ENCODE measurements at places on chromosomes 3 and 15.

GRCh38 chr3:23920151-23920655, 3.3 kb downstream of the RPL15 start:
- no peak for DNase-seq

- DNase-seq = peak; percentile 2
Measured at GRCh38 chr15:80660119-80660518, 35.0 kb upstream of the ABHD17C start.

DNA sequence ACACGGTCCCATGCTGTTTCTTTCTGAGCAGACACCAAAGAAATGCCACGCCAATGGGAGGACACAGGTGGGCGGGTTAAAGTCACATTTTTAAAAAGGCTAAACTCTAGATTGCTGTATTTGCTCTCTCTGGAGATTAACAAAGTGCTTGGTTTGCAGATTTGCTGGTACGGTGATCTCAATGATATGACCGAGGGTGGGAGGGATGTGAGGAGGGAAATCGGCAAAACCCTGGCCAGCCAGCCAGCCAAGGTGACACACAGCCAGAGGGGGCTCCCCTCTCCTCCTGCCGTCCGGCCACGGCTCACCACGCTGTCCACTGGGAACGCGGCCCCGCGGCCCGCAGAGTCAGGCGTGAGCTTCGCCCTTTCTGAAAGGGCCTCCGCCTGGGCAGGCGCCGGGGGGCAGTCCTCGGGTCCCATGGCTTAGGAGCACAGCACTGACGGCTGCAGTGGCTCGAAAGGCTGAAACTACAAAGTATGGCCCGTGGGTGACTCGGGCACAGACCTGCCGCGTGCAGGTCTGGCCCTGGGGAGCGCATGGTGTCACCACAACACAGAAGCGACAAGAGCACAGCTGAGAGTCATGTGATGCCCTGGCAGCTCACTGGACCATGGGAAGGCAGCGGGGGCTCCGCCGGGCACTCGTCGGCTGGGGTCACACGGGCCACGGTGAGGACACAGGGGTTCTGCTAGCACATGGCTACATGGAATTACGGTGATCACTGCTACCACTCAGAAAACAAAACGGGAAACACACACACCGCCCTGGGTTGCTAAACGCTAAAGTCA, 57.8 kb upstream of the RPL32 start:
- no peak for DNase-seq

GRCh38 chr3:45670436-45670835, 18.8 kb upstream of the SACM1L start:
- no peak for DNase-seq

DNA sequence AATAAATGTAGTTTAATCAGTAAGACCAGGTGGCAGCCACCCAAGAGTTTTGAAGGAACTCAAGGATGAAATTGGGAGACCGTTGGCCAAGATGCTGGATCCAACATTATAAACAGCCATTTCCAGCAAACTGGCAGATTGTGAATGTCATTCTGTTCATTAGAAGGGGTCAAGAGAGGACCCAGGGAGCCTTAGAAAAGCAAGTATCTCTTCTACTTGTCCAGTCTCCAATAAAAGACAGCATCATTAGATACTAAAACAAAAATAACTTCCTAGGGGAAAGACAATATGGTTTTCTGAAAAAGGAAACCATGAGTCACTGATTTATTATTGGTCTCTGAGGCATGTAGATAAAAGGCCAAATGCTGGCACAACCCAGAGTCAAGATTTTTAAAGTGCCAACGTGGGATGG, 67.9 kb downstream of the GADL1 start:
- DNase-seq = no peak

All from midbrain (tissue), 1 donor.